ENCODE measurements at places on chromosomes 12 and 14. TPM values are rescaled to one million over a fixed set of nuclear protein-coding genes. Genes with fewer than 3 reads are reported as not detected.

- no peaks in the 10 kb centered on the region for H3K36me3 ChIP-seq
- no peak for DNase-seq
- peaks cover 9% of the 10 kb centered on the region for H3K4me1 ChIP-seq
- peaks cover 19% of the 10 kb centered on the region for H3K27me3 ChIP-seq
- no peak overlapping the region for H3K27ac ChIP-seq
- H3K4me3 ChIP-seq: no peak overlapping the region
These were observed 7.0 kb upstream of the MMP19 start for GRCh38 chr12:55849616-55850343.

GRCh38 chr14:69891422-69891821, 12.2 kb downstream of the SMOC1 start:
- no peak for DNase-seq
- H3K27me3 ChIP-seq: peaks cover 29% of the 10 kb centered on the region
- no peak overlapping the region for H3K27ac ChIP-seq
- H3K4me3 ChIP-seq: no peak overlapping the region

GRCh38 chr12:116210762-116211161, 66.7 kb downstream of the MED13L start:
- no peak overlapping the region for H3K27ac ChIP-seq
- H3K27me3 ChIP-seq: peaks cover 1% of the 10 kb centered on the region
- H3K4me3 ChIP-seq: peak overlapping the region; percentile 26
- DNase-seq: no peak
- peaks cover 3% of the 10 kb centered on the region for H3K36me3 ChIP-seq

The IL26 gene
- total RNA-seq: not detected

DNA sequence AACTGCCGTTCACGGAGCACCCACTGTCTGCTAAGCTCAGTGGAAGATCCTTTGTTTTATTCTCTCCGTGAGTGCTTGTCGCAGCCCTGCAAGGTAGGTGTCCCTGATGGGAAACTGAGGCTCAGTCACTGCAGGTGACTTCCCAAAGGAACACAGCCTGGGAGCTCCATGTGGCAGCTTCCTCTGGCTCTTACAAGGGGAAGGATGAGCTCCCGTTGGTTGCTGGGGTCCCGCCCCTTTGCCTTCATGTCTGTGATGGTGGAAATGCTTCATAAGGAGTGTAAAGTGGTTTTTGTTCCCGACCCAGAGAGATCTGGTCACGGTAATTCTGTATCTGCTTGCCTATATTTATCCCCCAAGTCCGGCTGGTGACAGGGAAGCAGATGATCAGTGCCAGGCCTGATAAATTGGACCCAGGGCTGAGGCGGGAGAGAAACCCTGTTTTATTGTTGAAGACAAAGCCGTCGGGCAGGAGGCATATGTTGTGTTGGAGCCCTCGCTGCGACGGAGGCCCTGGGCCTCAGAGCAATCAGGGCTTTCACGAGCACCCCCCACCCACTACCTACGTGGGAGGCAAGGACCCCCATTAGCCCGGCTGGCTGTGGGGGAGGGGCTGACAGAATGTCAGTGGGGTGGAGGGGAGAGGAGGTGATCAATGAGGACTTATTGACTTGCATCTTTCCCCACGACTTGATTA, 91.9 kb downstream of the KIF26A start:
- H3K4me1 ChIP-seq: peaks cover 12% of the 10 kb centered on the region
- H3K27me3 ChIP-seq: no peaks in the 10 kb centered on the region
- peaks cover 3% of the 10 kb centered on the region for H3K36me3 ChIP-seq
- H3K27ac ChIP-seq: no peak overlapping the region

The SLC6A15 gene
- not detected for total RNA-seq

The PITPNM2 gene
- 15.2 TPM for total RNA-seq

- H3K27ac ChIP-seq: no peak overlapping the region
- H3K4me1 ChIP-seq: no peaks in the 10 kb centered on the region
- no peak overlapping the region for H3K4me3 ChIP-seq
These were observed 22.0 kb downstream of the CHGA start for GRCh38 chr14:92944976-92945375.

The MUCL1 gene
- total RNA-seq: not detected

The C1QL4 gene
- total RNA-seq: not detected

GRCh38 chr14:82070040-82070439, 536.4 kb upstream of the SEL1L start:
- no peak overlapping the region for H3K27ac ChIP-seq
- no peaks in the 10 kb centered on the region for H3K4me1 ChIP-seq
- no peaks in the 10 kb centered on the region for H3K36me3 ChIP-seq
- DNase-seq: no peak
- no peak overlapping the region for H3K4me3 ChIP-seq

GRCh38 chr12:49043856-49044258, 16.7 kb downstream of the KMT2D start:
- peak overlapping the region; percentile 44 for H3K27ac ChIP-seq
- H3K27me3 ChIP-seq: no peaks in the 10 kb centered on the region
- H3K4me1 ChIP-seq: peaks cover 4% of the 10 kb centered on the region
- H3K4me3 ChIP-seq: no peak overlapping the region
- DNase-seq: peak; percentile 86
- H3K36me3 ChIP-seq: peaks cover 29% of the 10 kb centered on the region

The IRAK3 gene
- 0.53 TPM for total RNA-seq

DNA sequence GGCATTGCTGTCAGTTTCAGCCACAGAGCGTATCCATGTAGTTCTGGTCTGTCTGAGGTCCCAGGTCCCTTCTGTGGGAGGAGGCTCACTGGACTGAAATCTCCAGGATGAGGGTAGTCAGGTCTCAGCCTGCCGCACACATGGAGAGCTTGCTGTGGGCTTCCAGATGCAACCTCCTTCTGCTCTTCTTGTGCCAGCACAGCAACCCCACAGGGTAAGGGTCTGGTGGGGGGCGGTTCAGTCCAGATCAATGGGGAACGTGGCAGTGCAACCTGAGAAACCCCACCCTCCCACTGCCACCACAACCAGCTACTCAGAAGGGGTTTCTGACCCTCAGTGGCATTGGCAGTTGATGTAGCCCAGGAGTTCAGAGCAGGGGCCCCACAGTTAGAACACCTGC, 61.2 kb downstream of the BEGAIN start:
- DNase-seq: no peak
- no peak overlapping the region for H3K4me3 ChIP-seq
- H3K36me3 ChIP-seq: no peaks in the 10 kb centered on the region
- no peaks in the 10 kb centered on the region for H3K4me1 ChIP-seq
- no peak overlapping the region for H3K27ac ChIP-seq

DNA sequence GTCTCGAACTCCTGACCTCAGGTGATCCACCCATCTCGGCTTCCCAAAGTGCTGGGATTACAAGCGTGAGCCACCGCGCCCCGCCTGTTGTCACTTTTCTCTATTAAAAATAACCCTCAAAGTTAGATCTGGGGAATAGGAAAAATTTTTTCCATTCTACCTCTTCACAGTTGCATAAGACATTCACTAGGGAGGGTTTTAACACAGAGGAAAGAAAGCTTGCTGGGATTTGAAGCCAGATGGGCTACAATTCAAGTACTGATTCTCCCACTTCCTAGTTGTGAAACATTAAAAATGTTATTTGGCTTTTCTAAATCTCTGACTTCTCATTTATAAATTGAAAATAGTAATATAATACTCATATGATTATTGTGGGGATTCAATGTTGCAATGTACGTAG, 23.3 kb upstream of the SLC15A5 start:
- DNase-seq: no peak
- H3K4me3 ChIP-seq: no peak overlapping the region

The RHOJ gene
- not detected for total RNA-seq

The ZNF385A gene
- total RNA-seq: 2.0 TPM

DNA sequence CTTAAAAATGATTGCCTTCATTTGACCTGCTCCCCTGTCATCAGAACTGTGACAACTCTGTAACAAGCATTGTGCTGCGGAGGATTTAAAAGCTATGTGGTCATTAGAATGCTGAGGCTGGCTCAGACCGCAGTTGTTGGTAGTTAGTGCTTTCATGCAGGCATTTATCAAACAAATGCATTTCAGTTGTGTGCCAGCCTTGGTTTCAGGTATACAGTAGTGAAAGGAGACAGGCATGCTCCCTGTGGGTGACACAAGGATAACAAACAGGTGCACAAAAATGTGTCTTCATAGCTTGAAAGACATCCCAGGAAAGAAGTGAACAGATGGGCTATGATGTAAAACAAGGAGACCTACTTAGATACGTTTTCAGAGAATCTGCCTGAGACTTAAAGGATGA, 60.6 kb downstream of the MARK3 start:
- H3K4me3 ChIP-seq: no peak overlapping the region
- no peak for DNase-seq
- H3K4me1 ChIP-seq: peaks cover 3% of the 10 kb centered on the region
- H3K36me3 ChIP-seq: peaks cover 3% of the 10 kb centered on the region

The PLCZ1 gene
- total RNA-seq: not detected

The PYGL gene
- total RNA-seq: 0.72 TPM

GRCh38 chr12:93020631-93021597, 91.8 kb upstream of the EEA1 start:
- DNase-seq: no peak
- no peak overlapping the region for H3K27ac ChIP-seq
- H3K36me3 ChIP-seq: no peaks in the 10 kb centered on the region
- no peaks in the 10 kb centered on the region for H3K4me1 ChIP-seq
- no peak overlapping the region for H3K4me3 ChIP-seq
- no peaks in the 10 kb centered on the region for H3K27me3 ChIP-seq

The SYNDIG1L gene
- total RNA-seq: not detected

- peak overlapping the region; percentile 78 for H3K4me3 ChIP-seq
- peaks cover 54% of the 10 kb centered on the region for H3K4me1 ChIP-seq
- no peaks in the 10 kb centered on the region for H3K27me3 ChIP-seq
- no peak for DNase-seq
- H3K27ac ChIP-seq: peak overlapping the region; percentile 73
These were observed 53.0 kb downstream of the CDK17 start for GRCh38 chr12:96347130-96347699.

DNA sequence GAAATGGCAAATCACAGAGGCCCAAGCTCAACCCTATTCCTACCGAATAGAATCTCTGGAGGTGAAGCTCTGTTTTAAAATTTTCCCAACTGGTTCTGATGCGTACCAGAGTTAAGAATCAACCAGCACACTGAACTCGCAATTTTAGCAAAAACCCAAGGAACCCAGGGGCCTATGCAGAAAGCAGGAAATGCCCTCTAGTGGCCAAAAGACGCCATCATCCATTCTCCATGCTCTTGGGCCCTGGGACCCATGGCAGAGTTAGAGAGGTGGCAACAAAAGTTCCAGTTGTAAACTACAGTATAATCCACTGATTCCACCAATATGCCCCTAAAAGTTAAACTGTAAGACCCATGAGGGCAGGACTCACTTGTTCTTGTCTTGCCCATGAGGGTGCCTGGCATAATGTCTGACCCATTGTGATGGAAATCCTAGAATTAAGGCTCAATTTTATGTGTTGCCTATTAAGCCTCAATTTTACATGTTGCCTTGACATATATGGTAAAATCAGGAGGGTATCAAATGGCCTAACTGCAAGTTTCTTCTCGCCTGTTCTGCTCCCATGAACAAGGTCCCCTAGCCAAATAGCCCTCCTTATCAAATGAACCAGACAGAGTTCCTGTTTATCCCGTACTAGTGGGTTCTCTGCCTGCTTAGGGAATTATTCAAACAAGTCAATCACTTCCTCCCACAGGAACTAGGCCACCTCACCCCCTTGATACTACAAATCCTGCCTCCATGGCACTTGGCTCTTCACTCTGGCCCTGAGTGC, 137.5 kb upstream of the CPM start:
- H3K4me3 ChIP-seq: no peak overlapping the region
- peak; percentile 33 for DNase-seq

- no peak for DNase-seq
- no peaks in the 10 kb centered on the region for H3K27me3 ChIP-seq
- no peak overlapping the region for H3K4me3 ChIP-seq
- no peaks in the 10 kb centered on the region for H3K4me1 ChIP-seq
- no peaks in the 10 kb centered on the region for H3K36me3 ChIP-seq
These were observed 290.6 kb upstream of the NAV3 start for GRCh38 chr12:77540097-77540496.

- H3K4me3 ChIP-seq: no peak overlapping the region
- no peak overlapping the region for H3K27ac ChIP-seq
- peaks cover 25% of the 10 kb centered on the region for H3K36me3 ChIP-seq
- no peak for DNase-seq
These were observed 6.4 kb downstream of the TRIP11 start for GRCh38 chr14:92033433-92033832.

DNA sequence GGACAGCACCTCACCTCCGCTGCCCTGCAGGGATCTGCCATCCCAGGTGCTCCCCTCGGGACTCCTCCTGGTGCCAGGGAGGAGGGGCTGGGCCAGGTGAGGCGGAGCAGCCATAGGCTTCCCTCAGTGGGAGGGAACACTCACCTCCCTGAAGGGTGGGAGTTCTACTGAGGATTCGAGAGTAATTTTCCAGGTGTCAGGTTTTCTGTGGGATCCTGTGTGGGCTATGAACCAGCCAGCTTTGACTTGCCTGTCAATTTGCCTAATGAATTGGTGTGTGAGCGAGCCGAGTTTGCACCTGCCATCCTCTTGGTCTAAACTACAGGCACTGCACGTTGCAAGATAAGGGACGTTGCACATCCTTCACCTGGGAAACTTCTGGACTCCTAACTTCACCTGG, 50.3 kb downstream of the NOC4L start:
- H3K4me3 ChIP-seq: no peak overlapping the region
- H3K36me3 ChIP-seq: no peaks in the 10 kb centered on the region
- peaks cover 2% of the 10 kb centered on the region for H3K4me1 ChIP-seq

DNA sequence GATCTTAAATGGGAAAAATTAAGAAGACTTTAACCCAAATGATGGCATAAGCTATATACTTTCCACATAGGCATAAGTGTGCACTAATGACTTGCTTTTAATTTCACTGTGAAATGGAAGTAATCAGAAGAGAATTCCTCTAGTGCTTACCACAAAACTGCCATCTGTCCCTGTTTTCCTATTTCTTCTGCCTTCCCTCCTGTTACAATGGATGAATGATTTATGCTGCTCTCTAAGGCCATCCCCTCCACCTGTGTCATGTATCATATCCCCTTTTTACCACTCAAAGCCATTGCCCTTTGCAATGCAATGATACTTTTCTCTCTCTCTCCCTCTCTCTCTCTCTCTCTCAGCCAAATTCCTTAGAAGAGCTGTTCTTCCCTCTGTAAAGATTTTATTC, 109.1 kb downstream of the C12orf50 start:
- no peak overlapping the region for H3K27ac ChIP-seq
- no peak overlapping the region for H3K4me3 ChIP-seq
- DNase-seq: no peak
- H3K27me3 ChIP-seq: no peaks in the 10 kb centered on the region
- no peaks in the 10 kb centered on the region for H3K4me1 ChIP-seq

- H3K4me1 ChIP-seq: peaks cover 11% of the 10 kb centered on the region
- H3K27ac ChIP-seq: peak overlapping the region; percentile 51
- H3K36me3 ChIP-seq: no peaks in the 10 kb centered on the region
- no peak overlapping the region for H3K4me3 ChIP-seq
- DNase-seq: no peak
- H3K27me3 ChIP-seq: no peaks in the 10 kb centered on the region
These were observed 20.5 kb upstream of the ZNF740 start for GRCh38 chr12:53160000-53160399.

- H3K4me1 ChIP-seq: no peaks in the 10 kb centered on the region
- H3K36me3 ChIP-seq: peaks cover 11% of the 10 kb centered on the region
- no peak for DNase-seq
- no peaks in the 10 kb centered on the region for H3K27me3 ChIP-seq
- H3K27ac ChIP-seq: no peak overlapping the region
- H3K4me3 ChIP-seq: no peak overlapping the region
These were observed 24.9 kb downstream of the PUS7L start for GRCh38 chr12:43733687-43734086.

- peaks cover 4% of the 10 kb centered on the region for H3K4me1 ChIP-seq
- H3K36me3 ChIP-seq: no peaks in the 10 kb centered on the region
- H3K27me3 ChIP-seq: peaks cover 13% of the 10 kb centered on the region
- DNase-seq: no peak
These were observed 85.8 kb upstream of the WSCD2 start for GRCh38 chr12:108043286-108043685.
